ENCODE measurements at places on chromosomes 12 and 14. TPM values are rescaled to one million over a fixed set of nuclear protein-coding genes. Genes with fewer than 3 reads are reported as not detected.

- peaks cover 59% of the 10 kb centered on the region for H3K27me3 ChIP-seq
- no peak overlapping the region for H3K27ac ChIP-seq
- no peak for DNase-seq
- H3K36me3 ChIP-seq = no peaks in the 10 kb centered on the region
These were observed 8.3 kb upstream of the RTL1 start for GRCh38 chr14:100911665-100912316.

DNA sequence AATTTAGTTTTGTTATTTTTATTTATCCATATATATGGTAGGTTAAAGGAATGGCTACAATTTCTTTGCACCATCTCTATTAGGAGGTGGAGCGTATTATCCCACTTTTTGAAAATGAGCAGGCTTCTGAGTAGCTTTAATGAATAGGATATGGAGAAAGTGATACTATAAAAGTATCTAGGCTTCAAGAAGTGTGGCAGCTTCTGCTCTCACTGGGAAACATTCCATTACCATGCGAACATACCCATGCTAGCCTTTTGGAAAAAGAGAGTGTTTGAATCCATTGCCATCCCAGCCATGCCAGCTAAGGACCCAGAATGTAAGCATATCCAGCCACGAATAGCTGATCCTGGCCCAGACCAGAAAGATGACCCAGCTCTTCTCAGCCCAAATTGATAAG lies 107.3 kb downstream of the SLC38A4 start:
- H3K4me1 ChIP-seq = peaks cover 15% of the 10 kb centered on the region
- no peak overlapping the region for H3K4me3 ChIP-seq
- H3K27me3 ChIP-seq = no peaks in the 10 kb centered on the region
- H3K27ac ChIP-seq = no peak overlapping the region
- H3K36me3 ChIP-seq = no peaks in the 10 kb centered on the region

DNA sequence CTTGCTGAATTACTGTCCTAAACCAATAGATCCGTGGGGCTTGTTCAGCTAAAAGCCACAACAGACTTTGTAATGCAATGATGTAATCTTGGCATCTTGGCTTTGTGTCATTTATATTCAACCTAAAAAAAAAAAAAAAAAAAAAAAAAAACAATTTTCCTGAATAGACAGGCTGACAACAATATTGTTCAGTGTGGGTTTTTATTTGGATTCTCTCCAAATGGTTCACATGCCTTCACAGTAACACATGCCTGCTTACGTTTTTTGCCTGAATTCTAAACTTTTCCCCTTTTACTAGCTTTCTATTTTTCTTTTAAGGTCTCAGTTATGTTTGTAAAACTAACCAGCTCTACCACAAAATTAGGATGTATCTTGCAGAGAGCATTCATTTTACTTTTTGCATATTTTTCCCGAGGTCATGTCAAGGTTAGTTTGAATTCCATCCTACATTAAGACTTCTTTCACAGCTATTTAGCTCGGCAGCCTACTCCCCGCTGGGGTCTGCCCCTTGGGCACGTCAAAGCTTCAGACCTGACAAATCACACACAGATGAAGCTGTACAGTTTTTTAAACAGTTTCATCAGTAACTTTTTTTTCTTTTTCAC lies 213.7 kb upstream of the NPAS3 start:
- H3K27ac ChIP-seq = peak overlapping the region; percentile 44
- H3K27me3 ChIP-seq = no peaks in the 10 kb centered on the region
- DNase-seq = no peak
- H3K4me1 ChIP-seq = peaks cover 70% of the 10 kb centered on the region
- H3K4me3 ChIP-seq = peak overlapping the region; percentile 39

The DPPA3 gene
- not detected for total RNA-seq

The DPY19L2 gene
- total RNA-seq = 52.1 TPM

The DEGS2 gene
- not detected for total RNA-seq

The TCL1A gene
- not detected for total RNA-seq

The ACYP1 gene
- 14.0 TPM for total RNA-seq

The ABCD2 gene
- total RNA-seq = 6.5 TPM

The LRRC10 gene
- 43.8 TPM for total RNA-seq

GRCh38 chr12:124790650-124791400 lies 72.8 kb downstream of the SCARB1 start:
- no peaks in the 10 kb centered on the region for H3K27me3 ChIP-seq
- H3K4me1 ChIP-seq = peaks cover 4% of the 10 kb centered on the region
- peaks cover 9% of the 10 kb centered on the region for H3K36me3 ChIP-seq
- peak overlapping the region; percentile 50 for H3K27ac ChIP-seq
- no peak overlapping the region for H3K4me3 ChIP-seq

GRCh38 chr12:67472539-67472938 lies 176.0 kb upstream of the DYRK2 start:
- H3K36me3 ChIP-seq = no peaks in the 10 kb centered on the region
- peak; percentile 38 for DNase-seq
- H3K27me3 ChIP-seq = no peaks in the 10 kb centered on the region
- H3K27ac ChIP-seq = peak overlapping the region; percentile 66

The LGR5 gene
- total RNA-seq = not detected

The GZMB gene
- 0.52 TPM for total RNA-seq

- no peaks in the 10 kb centered on the region for H3K27me3 ChIP-seq
- peak overlapping the region; percentile 86 for H3K27ac ChIP-seq
- no peaks in the 10 kb centered on the region for H3K36me3 ChIP-seq
- H3K4me3 ChIP-seq = peak overlapping the region; percentile 35
These were observed 110.4 kb downstream of the ZFP36L1 start for GRCh38 chr14:68682166-68683103.

The PIWIL1 gene
- not detected for total RNA-seq

The GDF3 gene
- 0.19 TPM for total RNA-seq

The HEBP1 gene
- 65.4 TPM for total RNA-seq

- peaks cover 10% of the 10 kb centered on the region for H3K27me3 ChIP-seq
- H3K36me3 ChIP-seq = no peaks in the 10 kb centered on the region
- no peak for DNase-seq
- H3K4me1 ChIP-seq = no peaks in the 10 kb centered on the region
These were observed 40.6 kb downstream of the SCN8A start for GRCh38 chr12:51631591-51631990.

DNA sequence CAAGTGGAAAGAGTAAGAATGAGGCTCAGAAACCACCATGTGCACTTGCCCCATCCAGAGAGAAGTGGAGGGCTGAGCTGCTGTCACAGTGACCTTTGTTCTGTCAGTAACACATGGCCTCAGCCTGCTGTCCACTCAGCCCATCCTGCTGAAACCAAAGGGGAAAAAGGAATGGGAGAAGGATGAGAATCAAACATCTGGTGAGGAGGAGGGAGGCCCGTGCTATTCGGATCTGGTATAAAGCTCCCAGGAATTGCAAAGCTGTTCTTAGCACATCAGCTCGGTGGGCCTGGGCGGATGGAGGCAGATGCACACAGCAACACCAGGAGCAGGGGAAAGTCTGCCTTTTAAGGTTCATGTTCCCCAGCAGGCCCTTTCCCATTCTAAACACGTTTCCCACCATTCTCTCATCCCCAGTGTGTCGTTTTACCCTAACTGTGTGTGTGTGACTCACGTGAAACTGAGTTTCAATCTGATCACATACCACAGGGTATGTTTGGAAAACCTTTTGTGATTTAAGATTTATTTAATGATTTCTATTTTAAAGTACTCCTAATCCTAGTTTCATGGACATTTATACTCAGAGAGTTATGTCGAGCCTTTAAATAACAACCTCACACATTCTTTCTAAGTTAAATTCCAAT lies 36.8 kb downstream of the RTRAF start:
- H3K27me3 ChIP-seq = no peaks in the 10 kb centered on the region
- no peak for DNase-seq
- peak overlapping the region; percentile 89 for H3K27ac ChIP-seq
- peaks cover 77% of the 10 kb centered on the region for H3K4me1 ChIP-seq
- peaks cover 19% of the 10 kb centered on the region for H3K36me3 ChIP-seq
- H3K4me3 ChIP-seq = no peak overlapping the region

The CCDC38 gene
- total RNA-seq = 0.22 TPM

GRCh38 chr12:58323676-58324075 lies 382.3 kb downstream of the ATP23 start:
- no peaks in the 10 kb centered on the region for H3K27me3 ChIP-seq
- H3K36me3 ChIP-seq = no peaks in the 10 kb centered on the region
- no peaks in the 10 kb centered on the region for H3K4me1 ChIP-seq
- no peak overlapping the region for H3K4me3 ChIP-seq
- no peak overlapping the region for H3K27ac ChIP-seq

- no peak overlapping the region for H3K27ac ChIP-seq
- H3K4me1 ChIP-seq = peaks cover 35% of the 10 kb centered on the region
- H3K27me3 ChIP-seq = no peaks in the 10 kb centered on the region
- H3K36me3 ChIP-seq = peaks cover 7% of the 10 kb centered on the region
- no peak for DNase-seq
These were observed 4.0 kb downstream of the C1S start for GRCh38 chr12:7064516-7064915.

The BATF gene
- total RNA-seq = 0.93 TPM

The SLC17A8 gene
- not detected for total RNA-seq

Data from left ventricle myocardium inferior (tissue), 1 donor.